ENCODE measurements at places on chromosomes 12 and 14.

GRCh38 chr12:32398816-32399369, 465 bp upstream of the FGD4 start:
- no peak for DNase-seq

GRCh38 chr14:73718418-73719251, 4.5 kb upstream of the PNMA1 start:
- DNase-seq, result no peak

DNA sequence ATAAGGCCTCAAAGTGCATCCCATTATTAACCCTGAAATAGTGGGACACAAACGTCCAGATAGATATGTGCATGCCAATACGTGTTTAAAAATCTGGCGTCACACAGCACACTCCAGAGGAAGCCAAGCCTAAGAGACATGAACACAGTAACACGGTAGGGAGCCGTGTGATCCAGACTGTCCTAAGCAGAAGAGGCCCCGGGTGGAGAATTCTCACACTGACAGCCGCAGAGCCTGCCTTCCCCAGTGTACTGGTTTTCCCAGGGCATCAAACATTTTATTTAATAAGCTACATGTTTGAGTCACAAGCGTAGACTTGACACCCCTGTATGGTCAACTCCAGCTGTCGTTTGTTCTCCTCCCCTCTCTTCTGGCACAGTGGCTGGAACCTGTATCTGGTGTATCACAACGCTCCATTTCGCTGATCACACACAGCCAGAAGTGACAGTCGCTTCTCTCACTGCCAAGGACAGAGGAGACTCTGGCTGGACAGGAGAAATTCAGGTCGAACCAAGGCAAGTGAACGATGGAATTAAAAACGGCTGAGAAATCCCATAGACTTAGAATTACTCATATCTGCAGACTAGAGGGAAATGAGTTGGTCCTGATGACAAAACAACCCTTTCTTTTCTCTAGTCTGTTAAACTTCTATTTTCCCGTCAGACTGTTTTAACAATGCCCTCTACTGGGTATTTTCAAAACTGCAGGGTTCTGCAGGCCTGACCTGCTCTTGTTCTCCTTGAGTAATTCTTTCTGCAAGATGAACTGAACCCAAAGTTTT, 359.9 kb downstream of the RGS6 start:
- DNase-seq, result peak; percentile 71

DNA sequence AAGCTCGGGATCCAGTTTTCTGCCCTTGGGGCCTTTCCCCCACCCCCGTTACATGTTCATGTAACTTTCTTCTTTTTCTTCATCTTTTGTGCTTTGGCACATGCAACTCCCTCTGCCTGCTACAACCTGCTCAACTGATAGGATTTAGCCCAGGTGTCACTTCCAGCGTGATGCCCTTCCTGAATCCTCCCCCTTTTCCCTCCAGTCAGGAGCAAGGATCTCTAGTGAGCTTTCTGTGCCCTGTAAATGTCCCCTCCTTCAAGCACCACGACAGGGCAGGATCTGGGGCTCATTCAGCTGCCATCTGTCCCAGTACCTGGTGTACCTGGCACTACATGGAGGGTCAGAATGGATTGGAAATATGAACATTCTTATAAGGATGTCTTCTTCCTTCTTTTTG, 15.3 kb downstream of the PELI2 start:
- DNase-seq, result no peak

GRCh38 chr14:51897791-51898355, 37.5 kb downstream of the GNG2 start:
- DNase-seq, result no peak

DNA sequence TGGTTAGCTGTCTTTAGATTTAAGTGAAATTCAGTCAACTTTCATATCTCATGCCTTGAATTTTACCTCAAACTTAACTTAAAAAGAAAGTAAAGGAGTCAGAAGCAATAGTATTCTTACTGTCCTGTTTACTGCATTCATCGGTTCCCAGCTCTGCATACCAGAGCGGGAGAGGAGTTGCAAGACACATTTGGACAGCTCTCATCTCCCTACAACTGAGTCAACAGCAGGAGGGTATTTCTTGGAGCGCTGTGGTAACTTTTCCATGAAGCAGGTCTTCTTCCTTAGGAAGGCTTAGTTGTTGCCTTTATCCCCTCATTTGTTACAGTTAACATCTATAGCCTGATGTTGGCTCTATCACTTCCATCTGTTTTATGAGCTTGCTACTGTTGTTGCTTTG, 65.1 kb downstream of the TRMT5 start:
- no peak for DNase-seq

GRCh38 chr14:93011650-93012325, 88.8 kb downstream of the CHGA start:
- DNase-seq, result no peak

DNA sequence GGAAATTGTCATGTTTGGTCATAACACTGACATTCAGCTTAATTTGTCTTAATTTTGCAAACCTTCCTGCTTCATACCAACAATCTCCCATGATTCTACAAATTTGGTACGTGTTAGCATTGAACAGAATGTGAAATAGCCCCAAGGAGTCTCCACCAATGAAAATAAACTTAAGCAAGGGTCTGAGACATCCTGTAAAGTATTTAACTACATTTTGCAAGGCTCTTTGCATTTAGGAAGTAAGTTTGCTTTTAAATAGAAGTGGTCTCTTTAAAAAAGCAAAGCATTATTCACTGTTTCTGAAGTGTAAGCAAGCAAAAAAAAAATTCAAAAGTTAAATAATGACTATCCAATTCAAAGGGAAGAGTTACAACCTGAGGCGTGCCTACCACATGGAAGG, 79.9 kb downstream of the WASHC3 start:
- no peak for DNase-seq

- DNase-seq, result peak; percentile 96
These were observed 5.6 kb downstream of the TNFRSF1A start for GRCh38 chr12:6336079-6336888.

DNA sequence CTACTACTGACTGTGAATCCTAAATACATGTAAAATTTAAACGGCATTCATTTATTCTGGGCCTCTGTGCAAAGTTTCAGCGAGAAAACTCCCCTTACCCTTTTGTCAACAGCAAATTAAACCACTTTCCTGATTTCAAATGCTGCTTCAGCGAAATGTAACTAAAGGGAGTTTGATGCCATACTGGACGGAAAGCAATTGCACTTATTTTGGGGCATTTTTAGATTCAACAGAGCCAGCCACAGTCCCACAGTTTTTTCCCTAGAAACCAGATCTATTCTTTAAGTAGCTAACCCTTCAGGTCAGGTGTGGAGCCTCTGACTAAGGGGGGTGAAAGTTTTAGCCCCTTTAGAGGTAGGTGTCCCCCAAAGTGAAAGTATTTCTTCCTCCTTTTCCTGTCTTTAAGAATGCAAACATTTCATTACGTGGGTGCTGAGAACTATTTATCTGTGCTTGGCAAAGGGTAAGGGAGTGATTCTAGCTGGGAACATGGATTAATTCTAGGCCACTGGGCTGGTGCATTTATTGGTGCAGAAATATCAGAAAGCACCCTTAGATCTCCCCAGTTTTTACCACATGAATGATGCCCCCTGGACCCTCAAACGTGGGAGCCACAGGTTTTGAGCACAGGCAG, 72.7 kb downstream of the SPTB start:
- no peak for DNase-seq

- peak; percentile 18 for DNase-seq
These were observed 74.6 kb downstream of the GLRX5 start for GRCh38 chr14:95609398-95609990.

- no peak for DNase-seq
These were observed 630.5 kb upstream of the USP15 start for GRCh38 chr12:61629702-61630101.

DNA sequence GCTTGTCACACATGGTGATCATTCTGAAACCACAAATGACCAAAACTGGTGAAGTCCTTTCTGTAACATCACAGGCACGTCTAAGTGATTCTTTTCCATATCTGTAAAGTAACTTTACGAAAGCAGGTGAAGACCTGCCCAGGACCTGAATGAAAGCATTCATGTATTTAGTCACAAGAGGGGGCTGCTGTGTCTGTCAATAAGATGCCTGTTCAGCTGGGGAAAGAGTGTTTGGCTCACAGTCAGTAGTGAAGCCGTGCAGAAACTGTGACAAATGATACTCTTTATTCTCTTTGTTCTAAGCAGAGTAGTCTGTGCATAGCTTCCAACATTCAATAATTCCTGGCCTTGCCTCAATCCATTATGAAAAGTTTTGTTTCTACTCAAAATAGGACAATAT, 373.5 kb upstream of the OR4E1 start:
- DNase-seq, result no peak

GRCh38 chr14:23352506-23353432, at the start of gene SLC22A17:
SLC22A17 (minus strand) TSS chr14:23352887.
- DNase-seq, result no peak

DNA sequence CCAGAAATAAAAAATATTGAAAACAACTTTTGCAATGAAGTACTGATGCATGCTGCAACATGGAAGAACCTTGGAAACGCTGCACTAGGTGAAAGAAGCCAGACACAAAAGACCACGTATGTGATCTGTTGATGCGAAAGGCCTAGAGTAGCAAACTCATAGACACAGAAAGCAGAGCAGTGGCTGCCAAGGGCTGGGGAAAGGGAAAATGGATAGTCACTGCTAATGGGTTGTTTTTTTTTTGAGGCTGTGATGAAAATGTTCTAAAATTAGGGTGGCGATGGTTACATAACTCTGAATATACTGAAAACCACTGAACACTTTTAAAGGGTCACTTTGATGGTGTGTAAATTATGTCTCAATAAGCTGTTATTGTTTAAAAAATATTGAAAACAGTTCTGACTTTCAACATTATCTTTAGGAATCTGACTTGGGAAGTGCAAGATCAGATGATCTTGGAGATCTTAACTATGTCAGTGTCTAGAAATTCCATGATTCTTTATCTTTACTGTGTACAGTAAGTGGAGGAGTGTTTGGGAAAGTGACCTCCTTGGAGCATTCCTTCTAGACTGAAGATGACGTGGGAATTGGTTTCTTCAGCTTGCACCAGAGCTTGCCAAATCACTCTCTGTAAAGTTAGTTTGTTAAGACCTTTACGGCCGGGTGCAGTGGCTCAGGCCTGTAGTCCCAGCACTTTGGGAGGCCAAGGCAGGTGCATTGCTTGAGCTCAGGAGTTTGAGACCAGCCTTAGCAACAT, 12.4 kb downstream of the MLXIP start:
- no peak for DNase-seq

- no peak for DNase-seq
These were observed 42.4 kb downstream of the CACNA2D4 start for GRCh38 chr12:1876086-1876485.

DNA sequence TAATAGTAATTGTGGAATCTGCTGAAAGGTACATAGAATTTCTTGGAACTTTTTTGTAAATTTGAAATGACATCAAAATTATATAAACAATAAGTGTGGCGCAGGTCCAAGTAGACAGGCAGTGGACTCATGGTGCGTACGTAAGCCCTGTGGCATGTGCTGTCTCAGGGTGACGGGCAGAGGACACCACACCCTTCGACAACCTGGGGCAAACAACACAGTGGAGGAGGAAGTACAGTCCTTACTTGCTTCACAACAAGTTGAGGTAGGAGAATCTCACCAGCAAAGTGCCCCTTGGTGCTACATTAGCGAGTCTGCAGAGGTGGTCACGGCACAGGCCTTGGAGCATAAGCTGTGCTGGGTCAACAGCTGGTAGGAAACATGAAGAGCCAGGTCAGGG, 180.9 kb downstream of the AEBP2 start:
- no peak for DNase-seq

- DNase-seq, result no peak
These were observed 17.1 kb upstream of the BICD1 start for GRCh38 chr12:32089586-32089985.

GRCh38 chr12:95303476-95303875, 85.9 kb downstream of the VEZT start:
- no peak for DNase-seq

GRCh38 chr12:132601171-132601883, 9.1 kb downstream of the LRCOL1 start:
- no peak for DNase-seq

- DNase-seq, result no peak
These were observed 156.3 kb downstream of the ZFP36L1 start for GRCh38 chr14:68636597-68636996.
